ENCODE measurements at places on chromosomes 7 and 10.

- peak; percentile 33 for DNase-seq
Observed at GRCh38 chr7:122885583-122886356, 490 bp downstream of the CADPS2 start.

DNA sequence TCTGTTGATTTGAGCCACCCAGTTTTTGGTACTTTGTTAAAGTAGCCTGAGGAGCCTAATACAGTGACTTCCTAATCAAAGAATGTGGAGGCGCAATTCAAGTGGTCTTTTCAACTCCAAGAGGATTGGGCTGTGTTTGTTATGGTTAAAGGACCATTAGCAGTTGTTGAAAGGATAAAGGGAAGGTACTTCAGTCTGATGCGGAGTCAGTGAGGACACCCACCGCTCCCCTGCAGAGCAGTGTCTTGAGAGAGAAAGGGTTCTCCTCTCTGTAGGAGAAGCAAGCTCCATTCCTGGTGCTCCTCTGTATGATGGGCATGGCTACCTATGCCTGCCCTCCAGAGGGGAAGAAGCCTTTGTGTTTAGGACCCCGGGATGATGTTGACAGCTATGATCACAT, 590.6 kb upstream of the C7orf33 start:
- no peak for DNase-seq

- DNase-seq: peak; percentile 72
Observed at GRCh38 chr10:100186253-100187212, 704 bp upstream of the ERLIN1 start.

GRCh38 chr10:119166564-119166963, 1.1 kb upstream of the SFXN4 start:
- DNase-seq: peak; percentile 27

- DNase-seq: no peak
Observed at GRCh38 chr7:90669492-90669891, 73.4 kb downstream of the CDK14 start.

DNA sequence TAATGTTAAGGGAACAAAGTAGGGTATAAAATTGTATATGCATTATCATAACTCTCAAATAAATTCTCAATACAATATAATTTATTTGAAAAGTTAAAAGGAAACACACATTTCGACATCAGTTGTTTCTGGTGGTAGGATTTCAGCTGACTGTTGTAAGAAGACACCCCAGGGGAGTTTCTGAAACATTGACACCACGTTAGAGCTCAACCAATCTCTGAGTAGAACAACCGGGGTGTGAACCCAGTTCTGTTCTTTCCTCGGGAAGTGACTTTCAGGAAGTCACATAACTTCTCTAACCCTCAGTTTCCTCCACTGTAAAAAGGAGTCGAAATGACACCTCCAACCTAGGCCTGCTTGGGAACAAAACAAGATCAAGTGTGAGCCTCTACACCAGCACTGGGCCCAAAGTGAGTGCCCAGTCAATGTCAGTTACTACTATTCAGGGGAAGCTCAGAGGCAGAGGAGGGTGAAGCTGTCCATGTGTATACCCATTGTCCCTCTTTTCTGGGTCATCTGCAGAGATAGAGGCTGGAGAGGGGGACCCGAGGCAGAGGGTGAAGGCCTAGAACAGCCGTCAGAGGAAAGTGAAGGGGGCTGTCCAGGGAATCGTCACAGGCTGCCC, 67.1 kb downstream of the AOAH start:
- no peak for DNase-seq

DNA sequence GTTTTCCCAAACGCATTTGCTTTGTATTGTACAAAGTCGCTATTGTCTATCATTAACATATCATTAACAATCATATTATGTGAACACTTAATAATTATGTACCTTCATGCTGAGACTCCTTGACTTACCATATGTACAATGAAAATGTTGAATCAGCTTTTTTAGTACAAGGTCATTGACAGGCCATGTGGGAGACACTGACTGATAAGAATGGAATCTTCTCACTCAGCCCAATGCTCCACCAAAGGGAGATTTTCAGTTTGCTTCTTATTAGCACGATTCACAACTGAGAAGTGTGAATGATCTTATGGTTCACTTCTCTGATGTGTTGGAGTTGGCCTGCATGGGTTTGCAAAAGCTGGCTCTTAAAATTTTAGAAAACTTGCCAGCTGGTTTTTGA, 253.5 kb upstream of the TEX47 start:
- no peak for DNase-seq

DNA sequence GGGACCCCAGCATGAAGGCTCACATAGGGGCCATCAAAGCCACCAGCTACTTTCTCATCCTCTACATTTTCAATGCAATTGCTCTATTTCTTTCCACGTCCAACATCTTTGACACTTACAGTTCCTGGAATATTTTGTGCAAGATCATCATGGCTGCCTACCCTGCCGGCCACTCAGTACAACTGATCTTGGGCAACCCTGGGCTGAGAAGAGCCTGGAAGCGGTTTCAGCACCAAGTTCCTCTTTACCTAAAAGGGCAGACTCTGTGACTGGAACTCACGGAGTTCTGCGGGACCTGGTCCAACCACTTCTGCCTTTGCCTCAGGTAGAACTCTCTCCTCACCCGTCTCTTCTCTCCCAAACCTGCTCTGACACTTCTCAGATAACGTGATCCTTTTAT, 945 bp downstream of the TAS2R40 start:
- DNase-seq: peak; percentile 76

DNA sequence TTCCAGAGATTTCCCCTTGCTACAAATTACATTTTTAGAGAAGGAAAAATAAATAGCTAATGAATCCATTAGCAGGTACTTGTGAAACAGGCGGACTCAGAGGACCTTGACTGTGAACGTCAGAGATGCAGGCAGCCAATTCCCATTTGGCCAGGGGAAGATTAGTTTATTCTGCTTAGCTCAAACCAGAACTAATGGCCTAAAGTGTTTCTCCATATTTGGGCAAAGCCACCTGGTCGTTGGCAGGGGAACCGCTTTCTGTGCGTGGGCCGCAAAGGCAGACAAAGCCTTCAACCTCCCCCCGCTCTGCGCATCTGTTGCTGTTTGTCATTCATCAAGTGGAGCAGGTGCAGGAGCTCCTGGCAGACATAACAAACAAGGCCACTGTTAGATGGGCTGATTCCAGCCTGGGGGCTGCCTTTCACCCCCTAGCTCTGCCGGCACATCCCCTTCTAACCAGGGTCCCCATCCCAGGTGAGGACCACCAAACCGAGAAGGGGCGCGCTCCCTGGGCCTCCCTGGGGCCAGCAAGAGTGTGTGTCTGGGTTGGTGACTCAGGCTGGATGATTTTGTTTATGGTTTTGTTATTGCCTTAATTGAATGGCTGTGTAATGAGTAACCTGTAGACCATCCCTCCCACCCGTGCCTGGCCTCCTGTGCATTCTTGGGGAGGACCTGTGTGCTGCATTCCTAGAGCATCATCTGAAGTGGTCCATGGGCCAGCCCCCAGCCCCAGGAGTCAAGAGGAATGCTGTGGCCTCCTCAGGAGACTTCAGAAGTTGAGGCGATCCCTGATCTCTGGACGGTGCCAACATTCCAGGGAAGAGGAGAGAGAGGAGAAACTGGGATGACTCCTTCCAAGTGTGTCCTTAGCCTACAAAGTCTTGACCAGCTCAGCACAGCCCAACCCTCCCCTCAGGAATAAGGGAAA, 14.5 kb upstream of the CPA1 start:
- no peak for DNase-seq

- DNase-seq: peak; percentile 35
Observed at GRCh38 chr7:76063525-76063924, 15.6 kb downstream of the MDH2 start.

DNA sequence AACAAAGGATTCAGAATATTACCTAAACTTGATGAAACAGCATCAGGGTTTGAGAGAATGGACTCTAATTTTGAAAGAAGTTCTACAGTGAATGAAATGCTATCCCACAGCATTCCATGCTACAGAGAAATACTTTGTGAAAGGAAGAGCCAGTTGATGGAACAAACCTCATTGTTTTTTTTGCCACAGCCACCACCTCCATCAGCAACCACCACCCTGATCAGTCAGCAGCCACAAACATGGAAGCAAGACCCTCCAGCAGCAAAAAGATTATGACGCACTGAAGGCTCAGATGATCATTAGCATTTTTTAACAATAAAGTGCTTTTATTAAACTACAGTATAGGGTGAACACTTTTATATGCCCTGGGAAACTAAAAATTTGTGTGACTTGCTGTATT, 98.7 kb downstream of the LRRC4 start:
- no peak for DNase-seq

DNA sequence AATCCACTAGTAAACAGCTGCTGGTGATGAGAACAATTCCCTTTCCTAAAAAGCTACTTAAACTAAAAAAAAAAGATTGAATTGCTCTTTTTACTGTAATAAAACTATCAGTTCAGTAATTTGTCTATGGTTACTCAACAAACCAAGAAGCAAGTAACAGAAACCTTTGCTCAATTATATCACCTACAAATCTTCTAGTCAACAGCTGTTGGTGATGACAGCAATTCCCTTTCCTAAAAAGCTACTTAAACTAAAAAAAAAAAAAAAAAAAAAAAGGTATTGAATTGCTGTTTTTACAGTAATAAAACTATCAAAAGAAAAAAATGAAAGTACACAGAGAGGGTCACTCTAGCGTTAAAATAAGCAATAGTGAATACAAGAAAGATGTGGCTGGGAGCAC, 158.1 kb downstream of the CTNNA3 start:
- DNase-seq: no peak

DNA sequence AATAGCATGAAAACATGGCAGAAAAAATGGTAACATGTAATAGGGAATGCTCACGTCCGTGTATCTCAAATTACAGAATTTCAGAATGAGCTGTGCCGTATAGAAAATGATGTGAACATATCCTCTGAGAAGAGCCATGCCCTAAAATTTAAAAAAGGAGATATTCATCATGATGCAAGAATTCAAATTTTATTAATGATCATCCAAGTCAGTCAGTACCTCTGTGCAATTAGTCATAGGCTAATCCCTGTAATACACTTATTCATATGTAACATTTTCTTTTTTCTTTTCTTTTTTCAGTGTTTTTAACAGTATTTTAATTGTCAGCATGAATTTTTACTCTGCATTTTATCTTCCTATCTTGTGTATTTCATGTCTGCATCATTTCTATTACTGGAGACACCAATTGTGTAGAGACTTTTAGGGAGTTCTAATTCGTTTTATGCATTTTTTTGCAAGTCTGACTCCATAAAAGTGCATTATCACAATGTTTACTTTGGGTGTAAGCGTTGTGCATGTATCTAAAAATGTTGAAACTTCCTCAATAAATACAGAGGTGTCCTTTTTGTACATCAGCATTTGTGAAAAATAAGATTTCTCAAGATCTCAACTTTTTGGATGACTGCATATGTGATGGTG, 1103.7 kb upstream of the CELF2 start:
- no peak for DNase-seq

GRCh38 chr10:90732581-90732980, 125.3 kb downstream of the HTR7 start:
- DNase-seq: no peak

DNA sequence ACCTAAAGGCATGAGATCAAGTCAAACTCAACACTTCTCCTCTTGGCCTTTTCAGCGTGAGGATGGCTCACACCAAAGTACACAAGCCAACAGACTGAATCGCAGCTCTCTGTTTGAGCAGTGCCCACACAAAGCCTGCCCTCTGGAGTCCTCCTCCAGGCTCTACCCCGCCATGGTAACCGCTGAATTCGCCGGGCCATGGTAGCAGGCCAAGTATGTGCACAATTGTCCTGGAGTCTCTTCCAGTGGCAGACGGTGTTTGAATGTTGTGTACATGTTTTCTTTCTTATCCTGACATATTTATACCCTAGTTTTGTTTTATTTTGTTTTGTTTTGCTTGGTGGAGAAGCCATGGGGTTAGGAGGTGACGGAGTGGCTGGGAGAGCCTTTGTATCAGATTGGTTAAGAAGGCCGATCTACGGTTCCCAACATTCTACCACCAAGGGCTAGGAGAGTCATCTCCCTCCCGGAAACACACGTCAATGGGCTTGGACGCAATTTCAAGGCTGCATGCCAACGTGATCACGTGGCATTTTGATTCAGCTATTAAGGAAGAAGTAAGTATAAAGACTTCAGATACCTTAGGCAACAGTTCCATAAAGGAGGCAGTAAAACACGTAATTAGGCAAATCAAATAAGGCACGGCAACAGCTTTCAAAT, 12.1 kb upstream of the SHH start:
- DNase-seq: no peak

GRCh38 chr7:93551931-93552330, 22.6 kb downstream of the CALCR start:
- DNase-seq: no peak

DNA sequence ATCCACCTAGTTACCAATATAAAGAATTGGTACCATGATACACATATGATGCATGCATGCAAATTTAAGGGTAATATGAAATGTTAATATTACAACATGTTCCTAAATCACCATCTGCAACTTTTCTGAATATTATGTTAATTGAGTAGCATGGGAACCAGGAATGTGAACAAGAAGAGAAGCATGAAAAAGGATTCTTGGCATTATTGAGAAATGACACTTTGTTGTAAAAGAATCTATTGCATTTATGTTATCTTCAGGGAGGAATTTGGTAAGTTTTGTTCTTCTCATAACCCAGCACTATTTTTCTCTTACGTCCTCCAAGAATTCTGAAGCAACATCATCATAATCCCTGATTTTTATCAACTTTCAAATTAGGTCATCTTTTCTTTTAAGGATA, 159.9 kb upstream of the SLC25A13 start:
- DNase-seq: no peak

- peak; percentile 13 for DNase-seq
Observed at GRCh38 chr7:69651101-69651590, 52.9 kb downstream of the AUTS2 start.

- DNase-seq: peak; percentile 48
Observed at GRCh38 chr10:6089334-6090219, 743 bp downstream of the RBM17 start.

DNA sequence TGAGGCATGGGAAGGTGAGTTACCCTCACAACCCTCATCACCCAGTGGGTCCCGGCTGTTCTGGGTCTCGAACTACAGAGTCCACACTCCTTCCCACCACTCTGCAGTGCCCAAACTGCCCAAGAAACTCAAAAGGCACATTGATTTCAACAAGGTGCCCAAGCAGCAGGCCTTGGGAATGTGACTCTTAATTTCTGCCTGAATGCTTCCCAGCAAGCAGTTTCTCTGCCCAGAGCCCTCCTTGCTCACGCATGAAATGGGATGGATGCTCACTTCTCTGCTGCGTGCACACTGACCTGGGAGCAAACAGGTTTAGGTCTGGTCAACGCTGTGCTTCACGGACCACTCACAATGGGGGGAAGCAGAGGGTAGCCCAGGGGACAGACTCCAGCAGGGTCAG, 77.9 kb downstream of the GRB10 start:
- no peak for DNase-seq

DNA sequence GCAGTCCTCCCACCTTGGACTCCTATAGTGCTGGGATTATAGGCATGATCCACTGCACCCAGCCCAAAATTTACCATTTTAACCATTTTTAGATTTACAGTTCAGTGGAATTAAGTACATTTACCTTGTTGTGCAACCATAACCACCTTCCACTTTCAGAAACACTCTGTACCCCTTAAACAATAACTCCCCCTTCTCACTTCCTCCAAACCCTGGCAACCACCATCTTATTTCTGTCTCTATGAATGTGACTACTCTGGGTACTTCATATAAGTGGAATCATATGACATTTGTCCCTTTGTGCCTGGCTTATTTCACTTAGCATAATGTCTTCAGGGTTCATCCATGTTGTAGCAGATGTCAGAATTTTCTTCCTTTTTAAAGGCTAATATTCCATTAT, 33.6 kb downstream of the SUFU start:
- DNase-seq: no peak

- peak; percentile 71 for DNase-seq
Observed at GRCh38 chr10:129963641-129964501, at the start of gene EBF3. EBF3 (minus strand) TSS chr10:129964274; CDS start chr10:129963768, 506 bp downstream.

- no peak for DNase-seq
Observed at GRCh38 chr7:53521638-53522184, 486.3 kb downstream of the POM121L12 start.
